Renal cortical epithelial cell (primary cell): ENCODE measurements at places on chromosomes 4 and X. TPM values are rescaled to one million over a fixed set of nuclear protein-coding genes. Genes with fewer than 3 reads are reported as not detected.

DCAF4L1 gene
- total RNA-seq = 0.15 TPM in 1 of 2 replicates, not detected in the other

PFKFB1 gene
- total RNA-seq = 0.10 and 0.69 TPM in 2 replicates

KIT gene
- total RNA-seq = under 0.01 and 0.10 TPM in 2 replicates

FGB gene
- 0.69 and 14.3 TPM in 2 replicates for total RNA-seq

ETDB gene
- total RNA-seq = not detected in 2 replicates

DDX53 gene
- not detected in 2 replicates for total RNA-seq

SLC25A6 gene
- 81.4 and 189 TPM in 2 replicates for total RNA-seq

LRP2BP gene
- 1.3 TPM in 1 of 2 replicates, not detected in the other for total RNA-seq

MYL5 gene
- total RNA-seq = 6.4 and 10.3 TPM in 2 replicates

COX7B2 gene
- total RNA-seq = not detected in 2 replicates

ODAM gene
- total RNA-seq = not detected in 2 replicates

AADAT gene
- 1.6 and 5.9 TPM in 2 replicates for total RNA-seq

PRRG3 gene
- not detected in 2 replicates for total RNA-seq

PDGFC gene
- total RNA-seq = 133 and 173 TPM in 2 replicates

MTNR1A gene
- total RNA-seq = 0.10 TPM in 1 of 2 replicates, not detected in the other

C4orf17 gene
- total RNA-seq = not detected in 2 replicates

NOCT gene
- total RNA-seq = 25.8 and 62.0 TPM in 2 replicates

ERCC6L gene
- total RNA-seq = 0.25 and 4.0 TPM in 2 replicates

DUSP9 gene
- 1.1 TPM in 1 of 2 replicates, not detected in the other for total RNA-seq

ERVMER34-1 gene
- total RNA-seq = 5.4 and 8.7 TPM in 2 replicates

PASD1 gene
- total RNA-seq = not detected in 2 replicates
